ENCODE measurements at places on chromosomes 7 and 10.

GRCh38 chr10:117681104-117681503 is 138.6 kb downstream of the EMX2 start:
- no peaks in the 10 kb centered on the region for H3K36me3 ChIP-seq
- DNase-seq = no peak
- no peak overlapping the region for H3K27ac ChIP-seq

DNA sequence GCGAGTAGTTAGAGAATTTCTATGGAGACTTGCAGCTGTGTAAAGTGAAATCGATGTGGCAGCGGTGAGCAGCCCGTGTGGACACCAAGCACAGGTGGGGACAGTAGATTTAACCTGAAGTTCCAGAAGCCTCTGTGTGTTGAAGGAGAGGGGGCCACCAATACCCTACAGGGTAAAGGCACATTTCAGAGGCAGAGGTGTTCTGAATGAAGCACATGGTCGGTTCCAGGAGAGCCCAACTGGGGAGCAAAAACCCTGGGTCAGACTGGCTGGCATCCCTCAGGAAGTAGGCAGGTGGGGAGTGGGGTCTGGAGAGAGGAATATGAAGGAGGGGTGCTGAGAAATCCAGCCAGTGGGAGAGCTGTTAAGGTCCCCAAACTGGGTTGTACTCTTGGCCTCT is 76.6 kb downstream of the CCDC3 start:
- H3K4me3 ChIP-seq = no peak overlapping the region
- H3K36me3 ChIP-seq = no peaks in the 10 kb centered on the region
- no peak for DNase-seq
- H3K27me3 ChIP-seq = no peaks in the 10 kb centered on the region
- no peaks in the 10 kb centered on the region for H3K4me1 ChIP-seq
- H3K27ac ChIP-seq = no peak overlapping the region

- peaks cover 55% of the 10 kb centered on the region for H3K4me1 ChIP-seq
- no peak overlapping the region for H3K4me3 ChIP-seq
- no peak for DNase-seq
- no peak overlapping the region for H3K27ac ChIP-seq
These were observed 65.1 kb downstream of the CAMK1D start for GRCh38 chr10:12414278-12414989.

GRCh38 chr7:30572212-30572841 is 22.4 kb upstream of the GARS1 start:
- DNase-seq = no peak
- no peaks in the 10 kb centered on the region for H3K4me1 ChIP-seq
- H3K27me3 ChIP-seq = no peaks in the 10 kb centered on the region
- no peak overlapping the region for H3K4me3 ChIP-seq
- no peak overlapping the region for H3K27ac ChIP-seq

DNA sequence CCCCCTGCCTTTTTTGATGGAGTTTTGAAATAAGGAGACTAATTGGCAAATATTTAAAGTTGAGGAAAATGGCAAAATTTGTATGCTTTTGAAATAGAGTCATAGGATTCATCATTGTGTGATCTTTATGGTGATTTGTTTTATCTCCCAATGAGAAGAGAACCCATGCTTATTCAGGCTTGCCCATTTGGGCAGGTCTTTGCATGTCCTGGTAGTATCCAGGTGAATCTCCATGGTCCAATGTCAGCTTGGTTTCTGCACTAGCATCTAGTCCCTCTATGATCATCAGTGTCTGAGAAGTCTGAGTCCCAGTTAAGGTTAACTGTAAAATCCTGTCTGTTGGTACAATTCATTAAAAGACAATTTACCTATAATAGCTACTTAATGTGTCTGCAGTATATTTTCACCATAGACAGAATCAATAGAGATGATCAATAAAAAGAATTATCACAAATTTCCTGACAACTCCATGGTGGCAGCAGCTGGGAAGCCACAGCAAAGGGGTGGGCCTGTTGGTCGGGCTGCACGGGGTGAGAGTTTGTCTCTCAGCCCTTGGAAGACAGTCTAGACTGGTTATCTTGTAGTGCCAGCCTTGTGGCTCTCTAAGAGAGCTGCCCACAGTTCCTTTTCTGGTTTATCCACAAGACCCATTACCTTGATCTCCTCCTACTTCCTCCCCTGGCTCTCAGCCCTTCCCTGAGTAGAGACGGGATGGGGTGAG is 22.2 kb upstream of the BMPER start:
- no peaks in the 10 kb centered on the region for H3K4me1 ChIP-seq
- no peak for DNase-seq

DNA sequence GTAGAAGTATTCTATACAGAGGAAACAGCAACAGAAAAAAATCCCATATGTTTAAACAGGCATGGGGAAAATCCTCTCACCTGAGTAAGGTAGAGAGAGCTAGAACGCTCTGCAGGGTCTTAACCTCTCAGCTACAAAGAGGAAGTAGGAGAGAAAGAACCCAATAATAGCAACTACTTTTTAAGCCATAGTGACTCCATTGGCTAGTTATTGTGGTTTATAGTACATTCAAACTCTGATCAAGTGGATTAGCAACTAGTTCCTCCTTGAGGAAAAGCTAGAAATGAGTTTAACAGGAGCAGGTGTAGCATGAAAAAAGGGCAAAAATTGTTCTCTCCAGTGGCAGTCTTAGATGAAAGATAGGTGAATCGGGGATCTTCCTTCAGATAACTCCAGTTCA is 89.7 kb downstream of the HGF start:
- DNase-seq = no peak
- no peaks in the 10 kb centered on the region for H3K4me1 ChIP-seq
- H3K4me3 ChIP-seq = no peak overlapping the region
- H3K36me3 ChIP-seq = no peaks in the 10 kb centered on the region

DNA sequence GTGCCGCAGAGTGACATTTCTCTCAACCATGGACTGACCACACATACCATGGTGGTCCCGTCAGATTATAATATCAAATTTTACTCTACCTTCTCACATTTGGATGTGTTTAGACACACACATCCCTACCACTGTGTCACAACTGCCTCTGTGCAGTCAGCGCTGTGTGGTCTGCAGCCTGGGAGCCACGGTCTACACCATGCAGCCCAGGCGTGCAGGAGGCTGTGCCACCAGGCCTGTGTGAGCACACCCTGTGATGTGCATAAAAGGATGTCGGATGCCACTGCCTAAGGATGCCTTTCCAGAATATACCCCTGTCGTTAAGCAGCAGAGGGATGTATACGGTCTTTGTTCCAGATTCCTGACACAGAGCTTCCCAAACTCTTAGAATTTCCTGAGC is 150.4 kb downstream of the TCERG1L start:
- H3K4me1 ChIP-seq = no peaks in the 10 kb centered on the region
- H3K27me3 ChIP-seq = no peaks in the 10 kb centered on the region
- no peak for DNase-seq
- no peaks in the 10 kb centered on the region for H3K36me3 ChIP-seq
- H3K4me3 ChIP-seq = no peak overlapping the region

DNA sequence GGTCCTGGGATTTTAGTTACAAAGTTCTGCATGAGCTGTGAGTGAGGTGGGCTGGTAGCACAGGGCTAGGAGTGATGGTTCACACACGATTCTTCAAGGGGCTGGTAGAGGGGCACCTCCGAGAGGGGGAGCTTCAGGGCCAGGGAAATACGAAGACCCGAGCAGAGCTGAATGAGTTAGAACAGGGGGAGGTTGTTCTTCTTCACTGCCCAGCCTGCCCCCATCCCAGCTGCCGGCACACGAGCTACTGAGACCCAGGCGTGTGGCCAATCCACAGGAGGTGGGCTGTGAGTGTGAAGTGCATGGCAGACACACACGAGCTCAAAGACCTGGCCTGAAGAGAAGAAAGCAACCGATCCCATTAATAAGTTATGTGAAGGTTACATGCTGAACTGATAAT is 256.2 kb upstream of the ZNF32 start:
- no peaks in the 10 kb centered on the region for H3K4me1 ChIP-seq
- peaks cover 8% of the 10 kb centered on the region for H3K27me3 ChIP-seq

GRCh38 chr7:32036557-32036956 is 33.6 kb downstream of the PDE1C start:
- H3K4me3 ChIP-seq = no peak overlapping the region
- H3K27me3 ChIP-seq = peaks cover 1% of the 10 kb centered on the region
- no peak for DNase-seq
- H3K27ac ChIP-seq = no peak overlapping the region
- H3K36me3 ChIP-seq = no peaks in the 10 kb centered on the region
- no peaks in the 10 kb centered on the region for H3K4me1 ChIP-seq

DNA sequence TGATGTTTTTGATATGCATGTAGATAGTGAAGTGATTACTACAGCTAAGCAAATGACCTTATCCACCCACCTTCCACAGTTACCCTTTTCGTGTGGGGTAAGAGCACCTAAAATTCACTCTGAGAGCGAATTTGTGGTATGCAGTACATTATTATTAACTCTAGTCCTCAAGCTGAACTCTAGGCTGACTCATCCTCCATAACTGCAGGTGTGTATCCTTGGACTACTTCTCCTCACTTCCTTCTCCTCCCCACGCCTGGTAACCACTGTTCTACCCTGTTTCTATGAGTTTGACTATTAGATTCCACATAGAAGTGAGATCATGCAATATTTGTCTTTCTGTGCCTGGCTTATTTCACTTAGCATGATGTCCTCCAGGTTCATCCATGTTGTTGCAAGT is 484.6 kb downstream of the GATA3 start:
- H3K36me3 ChIP-seq = no peaks in the 10 kb centered on the region
- H3K4me3 ChIP-seq = no peak overlapping the region
- no peak for DNase-seq
- no peak overlapping the region for H3K27ac ChIP-seq
- H3K27me3 ChIP-seq = peaks cover 14% of the 10 kb centered on the region

- no peaks in the 10 kb centered on the region for H3K4me1 ChIP-seq
- peaks cover 2% of the 10 kb centered on the region for H3K27me3 ChIP-seq
- no peak for DNase-seq
- H3K4me3 ChIP-seq = no peak overlapping the region
These were observed 176.8 kb downstream of the C7orf25 start for GRCh38 chr7:42735081-42735480.

- no peak overlapping the region for H3K27ac ChIP-seq
- H3K4me1 ChIP-seq = no peaks in the 10 kb centered on the region
- peaks cover 15% of the 10 kb centered on the region for H3K27me3 ChIP-seq
- no peak overlapping the region for H3K4me3 ChIP-seq
These were observed 42.3 kb upstream of the SGCE start for GRCh38 chr7:94698275-94698674.

DNA sequence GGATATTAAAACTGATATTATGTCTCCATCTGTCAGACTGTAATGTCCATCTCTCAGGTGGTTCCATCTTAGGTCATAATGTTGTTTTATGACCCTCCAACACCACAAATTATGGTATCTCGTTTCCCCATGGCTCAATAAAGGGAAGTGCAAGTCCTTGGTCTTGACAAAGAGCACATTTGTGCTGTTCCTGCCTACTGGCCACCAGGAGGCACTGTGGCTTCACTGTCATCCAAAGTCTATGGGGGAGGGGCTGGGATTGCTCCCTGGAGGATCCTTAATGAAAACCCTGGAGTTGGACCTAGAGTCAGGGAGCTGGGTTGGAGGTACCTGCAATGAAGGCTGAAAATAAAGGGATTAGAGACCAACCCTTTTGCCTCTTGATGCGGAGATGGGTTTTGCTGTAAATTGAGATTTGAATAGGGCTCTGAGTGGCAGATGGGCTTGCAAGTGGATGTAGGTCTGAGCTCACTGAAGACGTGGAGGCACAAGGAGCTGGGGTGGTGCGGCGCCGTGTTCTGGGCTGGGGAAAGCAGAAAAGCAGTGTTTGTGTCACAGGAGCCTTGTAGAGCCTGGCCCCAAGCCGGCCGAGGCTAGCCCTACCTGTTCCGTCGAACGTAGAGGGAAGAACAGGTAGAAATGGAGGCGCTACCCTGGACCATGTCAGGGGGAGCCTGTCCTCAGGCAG is 180.5 kb upstream of the PRSS58 start:
- DNase-seq = no peak
- H3K4me1 ChIP-seq = peaks cover 51% of the 10 kb centered on the region
- H3K4me3 ChIP-seq = no peak overlapping the region
- no peaks in the 10 kb centered on the region for H3K27me3 ChIP-seq
- no peaks in the 10 kb centered on the region for H3K36me3 ChIP-seq
- no peak overlapping the region for H3K27ac ChIP-seq

GRCh38 chr7:10977113-10977512 is 3.4 kb downstream of the PHF14 start:
- no peak overlapping the region for H3K27ac ChIP-seq
- H3K4me1 ChIP-seq = peaks cover 69% of the 10 kb centered on the region
- H3K36me3 ChIP-seq = peaks cover 49% of the 10 kb centered on the region
- no peak for DNase-seq
- peak overlapping the region; percentile 4 for H3K4me3 ChIP-seq
- peaks cover 2% of the 10 kb centered on the region for H3K27me3 ChIP-seq

DNA sequence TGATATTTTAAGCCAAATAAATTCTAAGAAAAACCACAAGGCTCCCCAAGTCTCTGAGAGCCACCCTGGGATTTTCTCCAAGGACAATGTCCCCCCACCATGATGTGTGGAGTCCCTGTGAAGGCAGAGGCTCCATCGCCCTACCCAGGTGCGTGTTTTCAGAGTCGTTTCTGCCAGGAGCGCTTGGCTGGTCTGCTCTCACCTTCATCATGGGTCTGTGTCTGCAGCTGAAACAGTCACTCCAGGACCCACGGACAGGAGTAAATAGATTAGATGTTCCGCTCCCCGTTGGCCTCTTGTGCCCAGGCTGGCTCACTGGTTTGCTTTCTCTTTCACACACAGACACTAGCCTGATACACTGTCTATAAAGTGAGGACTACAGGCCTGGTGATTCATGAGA is 217.5 kb downstream of the SFMBT2 start:
- H3K27me3 ChIP-seq = no peaks in the 10 kb centered on the region
- H3K4me1 ChIP-seq = peaks cover 71% of the 10 kb centered on the region
- peaks cover 90% of the 10 kb centered on the region for H3K36me3 ChIP-seq
- peak; percentile 36 for DNase-seq

DNA sequence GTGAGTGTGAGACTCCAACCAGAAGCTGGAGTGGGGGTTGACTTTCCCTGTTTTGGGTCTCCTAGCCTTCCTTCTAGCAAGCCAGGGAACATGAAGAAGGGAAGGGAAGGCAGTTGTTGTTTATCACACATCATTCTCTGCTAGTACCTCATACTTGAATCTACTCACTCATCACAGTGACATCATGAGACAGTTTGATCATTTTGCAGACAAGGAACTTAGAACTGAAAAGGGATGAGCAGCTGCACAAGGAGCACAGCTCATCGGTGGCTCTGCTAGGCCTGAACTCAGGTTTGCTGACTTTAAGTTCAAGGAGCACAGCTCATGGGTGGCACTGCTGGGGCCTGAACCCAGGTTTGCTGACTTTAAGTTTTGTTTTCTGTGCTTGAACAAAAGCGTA is 19.2 kb downstream of the PRXL2A start:
- no peak for DNase-seq
- H3K36me3 ChIP-seq = peaks cover 10% of the 10 kb centered on the region
- no peak overlapping the region for H3K27ac ChIP-seq
- no peaks in the 10 kb centered on the region for H3K27me3 ChIP-seq

DNA sequence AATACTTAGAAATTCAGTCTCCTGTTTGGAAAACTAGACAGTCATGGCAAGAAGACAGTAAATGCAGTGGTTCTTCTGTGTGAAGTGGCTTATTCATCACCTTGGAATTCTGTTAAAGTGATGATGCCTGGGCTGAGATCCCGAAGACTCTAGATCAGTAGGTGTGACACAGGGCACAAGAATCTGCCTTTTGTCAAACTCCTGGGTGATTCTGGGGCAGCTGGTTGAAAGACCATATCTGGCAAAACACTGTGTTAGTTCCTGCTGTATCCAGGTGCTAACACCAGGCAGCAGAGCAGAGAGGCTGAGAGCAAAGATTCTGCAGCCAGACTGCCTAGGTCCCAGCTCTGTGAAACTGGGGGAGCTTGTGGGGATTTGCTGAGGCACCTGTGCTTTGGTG is 26.5 kb downstream of the MRC1 start:
- no peaks in the 10 kb centered on the region for H3K36me3 ChIP-seq
- no peak for DNase-seq
- no peak overlapping the region for H3K27ac ChIP-seq
- peaks cover 6% of the 10 kb centered on the region for H3K4me1 ChIP-seq
- peaks cover 12% of the 10 kb centered on the region for H3K27me3 ChIP-seq

Data from activated naive CD8-positive, alpha-beta T cell treated with anti-CD3 and anti-CD28 coated beads, Interleukin-2, amount 50 U/mL, for 24 hours (primary cell).